Osteoblast (primary cell): ENCODE measurements at places on chromosomes 3 and 15.

- no peaks in the 10 kb centered on the region for H3K36me3 ChIP-seq
- DNase-seq: peak; percentile 36
- no peak overlapping the region for H3K27ac ChIP-seq
- no peaks in the 10 kb centered on the region for H3K27me3 ChIP-seq
Measured at GRCh38 chr15:25178835-25179672, 224.3 kb downstream of the SNRPN start.

GRCh38 chr15:95853350-95853749 is 477.1 kb upstream of the NR2F2 start:
- H3K27ac ChIP-seq: no peak overlapping the region
- no peaks in the 10 kb centered on the region for H3K36me3 ChIP-seq
- H3K27me3 ChIP-seq: no peaks in the 10 kb centered on the region
- H3K4me1 ChIP-seq: peaks cover 8% of the 10 kb centered on the region
- H3K4me3 ChIP-seq: no peak overlapping the region

GRCh38 chr3:179179979-179180759 is 32.0 kb downstream of the PIK3CA start:
- no peak for DNase-seq
- no peak overlapping the region for H3K4me3 ChIP-seq
- H3K27me3 ChIP-seq: no peaks in the 10 kb centered on the region
- H3K27ac ChIP-seq: peak overlapping the region; percentile 52
- H3K4me1 ChIP-seq: peaks cover 41% of the 10 kb centered on the region
- no peaks in the 10 kb centered on the region for H3K36me3 ChIP-seq

DNA sequence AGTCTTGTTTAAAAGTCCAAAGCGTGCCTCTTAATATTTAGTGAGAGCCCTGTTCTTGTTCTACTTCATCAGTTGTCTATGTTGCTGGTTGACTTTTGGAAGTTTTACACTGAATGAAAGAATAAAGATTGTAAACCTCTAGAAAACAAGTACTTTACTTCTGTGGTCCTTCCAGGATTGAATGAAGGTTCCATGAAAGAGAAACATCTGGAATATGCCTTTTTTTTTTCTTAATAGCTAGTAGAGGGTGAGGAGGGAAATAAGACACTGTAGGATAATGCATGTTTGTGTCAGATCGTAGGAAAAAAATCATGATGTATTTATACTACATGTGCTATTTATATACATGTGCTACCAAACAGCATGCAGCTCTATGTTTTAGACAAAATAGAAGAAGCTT is 203.0 kb downstream of the GHSR start:
- H3K4me3 ChIP-seq: no peak overlapping the region
- peaks cover 25% of the 10 kb centered on the region for H3K36me3 ChIP-seq
- H3K27ac ChIP-seq: peak overlapping the region; percentile 16
- peaks cover 12% of the 10 kb centered on the region for H3K4me1 ChIP-seq
- H3K27me3 ChIP-seq: no peaks in the 10 kb centered on the region

- H3K36me3 ChIP-seq: no peaks in the 10 kb centered on the region
- H3K27me3 ChIP-seq: no peaks in the 10 kb centered on the region
- DNase-seq: no peak
- peaks cover 13% of the 10 kb centered on the region for H3K4me1 ChIP-seq
- H3K27ac ChIP-seq: no peak overlapping the region
- no peak overlapping the region for H3K4me3 ChIP-seq
Measured at GRCh38 chr15:41669701-41670100, 9.5 kb downstream of the MGA start.

DNA sequence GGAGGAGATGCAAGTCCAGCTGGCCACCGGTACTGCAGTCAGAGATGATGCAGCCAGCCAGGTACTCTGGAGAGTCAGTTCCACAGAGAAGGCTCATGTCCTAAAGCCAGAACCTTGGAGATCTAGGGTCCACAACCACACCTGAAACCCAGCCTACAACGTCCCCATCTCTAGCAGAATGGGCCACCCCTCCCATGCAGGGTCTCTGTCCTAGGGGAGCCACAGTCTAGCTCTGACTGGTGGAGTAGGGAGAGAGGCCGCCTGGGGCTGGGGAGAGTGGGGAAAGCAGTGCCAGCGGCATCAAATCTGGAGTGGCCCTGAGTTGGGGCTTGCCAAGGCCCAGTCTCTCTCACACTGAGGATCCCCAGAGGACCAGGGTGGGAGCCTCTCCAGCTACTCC is 43.5 kb downstream of the PTH1R start:
- H3K27me3 ChIP-seq: no peaks in the 10 kb centered on the region
- DNase-seq: peak; percentile 6
- no peak overlapping the region for H3K4me3 ChIP-seq
- H3K36me3 ChIP-seq: peaks cover 87% of the 10 kb centered on the region
- H3K4me1 ChIP-seq: no peaks in the 10 kb centered on the region

DNA sequence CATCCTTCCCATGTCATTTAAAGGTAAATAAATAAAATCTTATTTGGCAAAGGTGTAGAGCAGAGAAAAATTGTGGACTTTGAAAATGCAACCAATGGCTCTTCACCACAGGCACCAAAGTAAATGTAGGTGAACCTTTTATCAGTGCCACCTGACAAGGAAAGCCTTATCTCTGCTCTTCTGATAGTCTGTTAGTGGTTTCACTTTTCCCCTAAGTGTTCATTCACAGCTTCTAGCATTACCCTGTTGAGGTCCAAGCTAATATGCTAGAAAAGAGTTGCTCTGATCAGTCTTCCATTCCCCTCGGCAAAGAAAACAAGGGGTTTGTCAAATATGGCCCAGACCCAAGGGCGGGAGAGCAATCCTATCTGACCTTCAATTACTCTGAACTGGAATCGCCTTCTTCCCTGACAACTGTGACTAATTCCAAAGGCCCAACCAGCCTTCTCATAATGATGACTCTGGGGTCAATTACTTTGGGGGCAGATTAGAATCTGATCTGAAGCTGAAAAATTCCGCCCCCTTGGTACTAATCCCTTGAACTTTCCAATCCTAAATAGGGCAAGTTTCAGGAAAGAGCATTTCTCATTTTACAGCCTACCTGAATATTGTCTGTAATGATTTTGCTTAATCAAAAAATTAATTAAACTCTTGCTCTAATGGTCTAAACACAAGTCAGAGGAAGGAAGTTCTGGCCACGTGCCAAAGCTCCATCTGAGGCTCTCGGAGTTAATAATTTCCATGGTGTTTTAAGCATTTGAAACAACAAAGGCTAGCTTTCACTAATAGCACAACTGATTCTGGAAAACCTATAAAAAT is 52.4 kb downstream of the SETMAR start:
- DNase-seq: peak; percentile 13
- H3K4me1 ChIP-seq: peaks cover 9% of the 10 kb centered on the region
- H3K27me3 ChIP-seq: no peaks in the 10 kb centered on the region
- H3K4me3 ChIP-seq: no peak overlapping the region

- H3K27me3 ChIP-seq: no peaks in the 10 kb centered on the region
- H3K27ac ChIP-seq: no peak overlapping the region
- H3K4me1 ChIP-seq: peaks cover 6% of the 10 kb centered on the region
Measured at GRCh38 chr15:92021792-92022191, 168.3 kb downstream of the SLCO3A1 start.

DNA sequence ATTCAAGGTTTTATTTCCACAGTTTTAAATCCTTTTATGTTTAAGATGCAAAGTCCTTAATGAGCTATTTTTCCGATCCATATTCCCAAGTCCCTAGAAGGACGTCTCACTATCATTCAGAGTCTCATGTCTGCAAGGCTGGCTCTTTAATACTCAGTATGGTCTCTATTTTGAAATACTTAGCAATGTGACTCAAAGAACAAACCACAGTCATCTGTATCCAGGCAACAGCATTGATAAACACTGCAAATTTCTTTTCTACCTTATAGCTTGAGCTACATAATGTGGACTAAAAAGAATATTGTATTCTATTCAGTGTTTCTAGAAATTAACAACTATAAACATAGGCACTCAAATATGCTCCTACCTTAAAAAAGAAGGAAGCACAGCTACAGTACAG is 588.3 kb upstream of the NAALADL2 start:
- H3K27me3 ChIP-seq: no peaks in the 10 kb centered on the region
- H3K4me3 ChIP-seq: no peak overlapping the region
- peaks cover 5% of the 10 kb centered on the region for H3K4me1 ChIP-seq
- H3K36me3 ChIP-seq: no peaks in the 10 kb centered on the region
- H3K27ac ChIP-seq: peak overlapping the region; percentile 20
